GM18507 (cell line): ENCODE measurements at places on chromosomes 16 and 17.

DNA sequence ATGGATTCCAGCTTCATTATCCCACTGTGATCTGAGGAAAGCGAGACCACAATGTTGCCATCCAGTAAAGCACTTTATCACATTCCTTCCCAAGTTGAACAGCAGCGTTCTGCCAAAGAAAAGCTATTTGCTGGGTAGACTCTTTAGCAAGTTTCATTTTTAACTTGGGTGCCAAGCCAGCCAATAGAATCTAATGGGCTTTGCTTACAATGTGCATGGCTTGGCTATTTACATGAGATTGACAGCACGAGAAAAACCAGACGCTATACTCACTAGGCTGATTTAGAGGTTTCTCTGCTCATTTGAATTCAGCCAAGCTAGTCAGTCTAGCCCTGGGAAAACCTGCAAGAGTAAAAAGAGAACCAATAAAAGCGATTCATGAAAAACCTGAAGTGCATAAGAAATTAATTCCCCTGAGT lies 108.9 kb downstream of the CDH13 start:
- DNase-seq = no peak

DNA sequence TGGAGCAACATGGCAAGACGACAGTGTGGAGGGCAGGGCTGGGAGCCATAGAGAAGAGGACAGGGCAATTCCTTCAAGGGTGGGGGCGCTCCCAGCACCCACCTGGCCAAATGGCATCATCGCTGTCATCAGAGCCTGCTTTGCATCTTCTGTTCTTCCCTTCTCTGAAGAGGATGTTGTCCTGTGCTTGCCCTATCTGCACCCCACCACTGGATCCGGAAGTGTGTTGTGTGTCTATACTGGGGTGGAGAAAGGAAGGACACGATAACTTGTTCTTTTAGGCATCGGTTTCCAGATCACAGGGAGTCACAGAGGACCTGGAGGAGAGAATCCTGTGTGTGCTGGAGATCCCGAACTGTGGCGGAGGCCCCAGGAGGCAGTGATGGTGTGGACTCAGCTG lies 25.7 kb upstream of the ANKRD40CL start:
- no peak for DNase-seq

GRCh38 chr17:44079877-44080821 lies 9.6 kb downstream of the G6PC3 start:
- no peak for DNase-seq

DNA sequence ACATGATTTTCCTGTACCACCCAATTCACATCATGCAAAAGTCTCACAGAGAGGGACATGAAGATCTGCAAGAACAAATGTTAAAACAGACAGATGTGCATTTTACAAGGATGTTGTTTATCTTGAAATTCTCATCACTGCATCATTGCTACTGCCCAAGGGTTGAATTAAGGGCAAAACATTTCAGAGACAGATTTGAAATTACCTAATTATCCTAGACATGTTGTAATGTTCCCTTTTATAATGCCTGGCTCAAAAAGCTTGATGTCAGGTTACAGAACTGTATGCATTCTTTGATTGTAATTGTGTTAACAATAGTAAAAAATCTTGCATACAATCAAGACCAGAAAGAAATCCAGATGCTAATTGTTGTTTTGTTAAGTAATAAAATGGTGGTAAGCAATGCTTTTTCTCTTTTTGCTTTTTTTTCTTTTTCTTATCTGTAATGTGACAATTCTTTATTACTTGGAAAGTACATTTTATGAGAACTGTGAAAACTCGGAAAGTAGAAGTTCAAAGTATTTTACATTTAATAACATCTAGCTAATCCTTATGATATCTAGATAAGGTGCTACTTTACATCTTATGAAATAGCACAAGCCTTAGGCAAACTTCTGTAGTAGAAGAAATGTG lies 3.6 kb upstream of the DUSP14 start:
- DNase-seq = no peak

GRCh38 chr17:56845934-56846333 lies 12.0 kb downstream of the DGKE start:
- DNase-seq = no peak

DNA sequence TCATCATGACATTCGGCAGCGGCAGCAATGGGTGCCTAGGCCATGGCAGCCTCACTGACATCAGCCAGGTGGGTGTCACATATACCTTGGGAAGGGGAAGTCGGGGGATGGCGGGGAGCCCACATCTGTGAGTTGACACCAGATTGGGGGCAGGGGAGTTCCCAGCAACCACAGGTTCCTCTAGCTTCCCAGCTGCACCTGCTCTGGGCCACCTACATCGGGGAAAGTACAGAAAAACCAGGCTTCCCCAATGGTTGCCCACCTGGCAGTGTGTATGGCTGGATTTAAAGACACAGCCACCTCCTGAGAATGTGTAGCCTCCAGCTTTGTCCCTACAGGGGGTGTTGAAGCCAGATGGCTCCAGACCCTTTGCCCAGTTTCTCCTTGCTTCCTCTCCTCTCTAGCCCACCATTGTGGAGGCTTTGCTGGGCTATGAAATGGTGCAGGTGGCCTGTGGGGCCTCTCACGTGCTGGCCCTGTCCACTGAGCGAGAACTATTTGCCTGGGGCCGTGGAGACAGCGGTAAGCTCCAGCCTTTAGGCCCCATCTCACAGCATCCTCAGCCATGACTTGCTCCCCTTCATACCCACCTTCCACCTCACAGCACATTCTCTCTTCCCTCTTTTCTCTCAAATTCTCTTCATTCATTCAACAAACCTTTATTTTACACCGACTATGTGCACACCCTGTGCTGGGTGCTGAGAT lies 5.0 kb upstream of the TRAF4 start:
- DNase-seq = no peak

DNA sequence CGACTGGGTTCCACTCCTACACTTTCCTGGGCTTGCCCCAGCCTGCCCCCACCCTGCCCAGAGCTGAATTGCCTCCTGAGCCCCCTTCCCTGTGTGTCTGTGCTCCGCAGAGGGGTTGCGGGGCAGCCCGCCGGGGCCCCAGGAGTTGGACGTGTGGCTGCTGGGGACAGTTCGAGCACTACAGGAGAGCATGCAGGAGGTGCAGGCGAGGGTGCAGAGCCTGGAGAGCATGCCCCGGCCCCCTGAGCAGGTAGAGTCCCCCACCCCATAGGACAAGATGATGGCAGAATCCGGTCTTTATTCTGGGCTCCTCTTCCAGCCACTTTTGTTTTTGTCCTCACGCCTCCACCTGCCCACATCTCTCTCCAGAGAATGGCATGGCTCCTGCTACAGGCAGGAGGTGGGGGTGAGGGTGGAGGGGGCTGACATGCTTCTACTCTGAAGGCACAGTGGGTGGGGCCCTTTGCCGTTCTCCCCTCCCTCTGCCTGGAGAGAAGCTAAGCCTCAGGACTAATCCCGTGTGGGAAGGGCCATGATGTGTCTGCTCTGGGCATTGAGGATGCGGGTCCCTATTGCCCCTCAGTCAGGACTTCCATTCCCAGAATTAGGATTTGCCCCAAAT lies 3.5 kb downstream of the ACBD4 start:
- DNase-seq = no peak

DNA sequence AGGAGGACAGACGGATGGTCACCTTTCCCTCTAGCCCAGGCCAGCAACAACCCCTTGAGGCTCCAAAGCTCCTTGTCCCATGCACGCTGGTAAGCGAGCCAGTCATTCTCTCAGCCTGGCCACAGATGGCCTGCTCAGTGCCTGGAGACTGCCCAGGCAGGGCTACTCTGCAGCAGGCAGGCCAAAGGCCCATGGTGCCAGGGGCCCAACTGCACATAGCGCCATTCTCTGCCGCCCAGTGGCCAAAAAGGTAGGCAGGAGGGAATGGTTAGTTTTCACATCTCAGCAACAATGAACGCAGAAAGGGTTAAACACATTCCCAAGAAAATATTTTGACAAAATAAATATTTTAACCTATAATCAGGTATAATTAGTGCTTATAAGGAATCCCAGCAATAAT lies 7.7 kb upstream of the SREBF1 start:
- DNase-seq = no peak

- DNase-seq = no peak
These were observed 5.1 kb downstream of the CEMP1 start for GRCh38 chr16:2526135-2526534.

GRCh38 chr16:63038397-63039106 lies 1002.3 kb upstream of the CDH8 start:
- no peak for DNase-seq

GRCh38 chr16:8716592-8716991 lies 42.2 kb downstream of the ABAT start:
- no peak for DNase-seq

DNA sequence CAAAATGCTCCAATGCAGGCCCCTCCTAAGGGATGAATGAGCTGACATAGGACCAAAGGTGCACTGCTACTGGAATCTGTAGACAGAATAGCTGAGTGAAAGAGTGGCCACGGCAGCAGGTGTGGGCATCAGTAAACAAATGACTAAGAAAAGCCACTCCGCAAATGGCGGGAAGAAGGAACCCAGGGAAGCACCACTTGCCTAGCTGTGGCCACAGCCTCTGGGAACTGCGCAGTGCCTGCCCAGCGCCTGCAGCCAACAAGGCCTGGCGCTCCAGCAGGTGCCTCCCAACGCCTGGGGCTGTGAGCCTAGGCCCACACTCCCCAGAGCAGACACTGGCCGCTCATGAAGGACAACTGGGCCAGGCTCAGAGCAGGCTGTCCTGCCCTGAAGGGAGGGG lies 11.8 kb downstream of the PEMT start:
- DNase-seq = no peak

- DNase-seq = no peak
These were observed 90.2 kb downstream of the RTN4RL1 start for GRCh38 chr17:1934901-1935300.

GRCh38 chr16:22663389-22664064 lies 150.4 kb upstream of the HS3ST2 start:
- DNase-seq = no peak

DNA sequence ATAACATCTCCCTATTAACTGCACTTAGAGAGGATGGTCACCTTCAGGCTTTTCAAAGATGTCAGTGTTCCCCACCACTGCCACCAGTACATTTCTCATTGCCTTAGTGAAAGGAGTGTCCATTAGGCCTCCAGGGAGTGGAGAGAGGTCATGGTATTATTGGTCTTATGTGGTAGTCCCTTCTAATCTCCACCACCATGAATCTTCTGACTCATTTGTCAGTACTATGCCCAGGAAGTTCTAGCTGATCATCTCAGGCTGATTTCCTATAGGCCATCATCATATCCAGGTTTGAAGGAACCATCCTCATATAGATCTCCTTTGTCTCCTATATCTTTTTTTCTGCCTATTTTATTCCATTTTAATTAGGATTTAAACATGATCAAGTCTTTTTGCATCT lies 221.5 kb downstream of the CYB561 start:
- no peak for DNase-seq

DNA sequence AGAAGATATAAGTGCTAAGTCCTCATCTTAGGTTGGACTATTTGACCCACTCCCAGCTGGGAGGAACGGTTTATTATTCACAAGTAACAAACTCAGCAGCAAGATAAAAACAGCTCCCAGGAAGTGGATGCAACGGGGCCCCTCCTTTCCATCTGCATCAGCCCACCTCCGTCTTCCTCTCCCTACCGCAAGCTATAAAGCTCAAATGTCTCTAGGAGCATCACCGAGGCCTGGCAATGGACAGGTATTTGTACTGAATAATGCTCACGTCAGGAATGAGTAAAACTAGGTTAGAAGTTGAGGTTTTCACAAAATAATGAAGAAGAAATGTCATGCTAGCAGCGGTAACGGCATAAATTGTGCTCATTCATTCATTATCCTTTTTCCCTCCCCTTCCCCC lies 408.7 kb upstream of the PSMD7 start:
- DNase-seq = no peak

- no peak for DNase-seq
These were observed 5.5 kb downstream of the TIMM22 start for GRCh38 chr17:1002412-1002753.

DNA sequence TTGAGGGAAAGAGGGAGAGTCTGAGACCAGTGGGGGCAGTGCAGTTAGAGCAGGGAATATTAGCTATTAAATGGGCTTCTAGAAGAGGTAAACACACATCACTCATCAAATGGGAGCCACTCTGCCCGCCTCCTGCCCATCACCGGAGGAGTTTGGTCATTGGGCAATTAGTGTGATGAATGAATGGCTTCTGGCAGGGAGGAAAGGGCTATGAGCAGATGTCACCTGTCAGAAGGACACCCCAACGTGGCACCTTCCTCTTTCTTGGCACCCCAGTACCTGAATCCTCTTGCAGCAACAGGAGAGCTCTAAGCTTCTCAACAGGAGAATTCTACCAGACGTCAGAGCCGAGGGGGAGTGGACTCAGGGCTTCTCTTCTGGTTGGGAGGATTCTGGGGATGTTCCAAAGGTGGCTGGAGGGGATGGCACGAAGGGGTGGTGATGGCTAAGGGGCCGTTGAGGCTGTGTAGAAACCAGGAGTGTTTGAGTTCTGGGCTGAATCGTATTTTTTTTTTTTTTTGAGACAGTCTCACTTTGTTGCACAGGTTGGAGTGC lies 11.0 kb downstream of the C1QTNF1 start:
- DNase-seq = no peak

DNA sequence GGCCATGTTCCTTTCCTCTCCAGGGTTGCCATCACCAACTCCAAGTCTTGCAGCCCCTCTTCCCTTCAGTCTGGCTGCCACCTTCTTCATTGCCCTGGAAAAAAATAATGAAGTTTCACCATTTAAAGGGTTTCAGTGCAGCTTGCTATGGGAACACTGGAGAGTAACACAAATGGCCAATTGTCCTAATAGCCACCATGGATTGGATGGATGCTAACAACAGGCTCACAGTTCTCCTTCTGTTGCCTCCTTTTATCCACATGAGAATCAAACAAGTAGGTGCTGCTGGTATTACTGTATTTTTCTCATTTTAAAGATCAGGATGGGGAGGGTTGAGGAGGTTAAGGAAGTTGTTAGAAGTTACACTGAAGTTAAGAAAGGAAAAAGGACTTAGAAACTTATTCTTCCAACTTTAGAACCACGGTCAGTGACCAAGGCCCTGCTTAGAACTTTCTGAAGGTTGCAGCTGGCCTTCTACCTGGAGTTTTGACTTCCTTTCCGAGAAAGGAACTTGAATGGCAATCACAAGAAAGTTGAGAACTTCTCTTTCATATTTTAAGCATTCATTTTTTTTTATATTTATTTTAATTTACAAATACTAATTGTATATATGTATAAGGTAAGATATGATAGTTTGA lies 198.0 kb upstream of the MAF start:
- no peak for DNase-seq

GRCh38 chr16:84268291-84269040 lies 26.2 kb upstream of the WFDC1 start:
- DNase-seq = no peak

GRCh38 chr17:4858068-4858881 lies 25.1 kb downstream of the MINK1 start:
- no peak for DNase-seq

- DNase-seq = no peak
These were observed 82.9 kb downstream of the GAS7 start for GRCh38 chr17:10115536-10115932.

DNA sequence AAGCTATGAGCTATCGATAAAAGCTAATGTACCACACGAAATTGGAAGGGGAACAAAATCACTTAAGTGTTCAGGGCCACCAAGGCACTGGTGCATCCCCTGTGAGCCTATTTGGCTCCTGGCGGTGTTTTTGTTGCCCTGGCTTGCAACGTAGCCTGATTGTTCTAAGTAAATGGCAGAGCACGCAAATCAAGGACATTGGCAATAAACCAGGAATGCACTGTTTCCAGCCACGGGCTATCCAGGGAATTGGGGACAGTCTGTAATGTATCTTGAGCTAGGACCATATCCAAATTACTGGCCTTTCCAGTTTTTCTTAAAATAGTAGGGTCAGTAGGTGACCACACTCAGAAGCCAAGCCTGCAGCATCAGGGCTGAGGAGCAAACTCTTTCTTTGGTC lies 734.0 kb downstream of the MAF start:
- no peak for DNase-seq

GRCh38 chr16:68898026-68898425 lies 54.7 kb downstream of the TANGO6 start:
- no peak for DNase-seq
